ENCODE measurements at places on chromosomes 3 and 15.

GRCh38 chr15:65033659-65034269 lies 4.3 kb upstream of the MTFMT start:
- DNase-seq: no peak

- DNase-seq: no peak
Measured at GRCh38 chr3:99286266-99286845, 352.0 kb upstream of the COL8A1 start.

DNA sequence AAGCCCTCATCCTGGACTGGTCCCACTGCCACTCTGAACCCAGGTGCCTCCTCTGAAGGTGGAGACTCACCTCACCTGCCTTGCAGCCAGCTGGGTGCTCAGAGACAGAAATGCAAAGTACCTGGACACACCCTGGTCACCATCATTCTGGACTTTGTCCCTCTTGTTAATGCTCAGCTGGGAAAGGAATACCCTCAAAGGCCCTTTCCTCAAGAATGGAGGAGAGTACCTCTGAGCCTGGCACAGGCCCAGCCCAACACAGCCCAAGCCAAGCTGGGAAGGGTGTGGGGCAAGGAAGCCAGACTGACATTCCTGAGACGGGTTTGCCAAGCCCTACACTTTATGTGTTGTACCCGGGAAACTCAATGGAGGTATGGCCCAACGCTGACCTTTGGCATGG lies 983 bp upstream of the ALAS1 start:
- no peak for DNase-seq

- DNase-seq: no peak
Measured at GRCh38 chr3:48338635-48339034, 5.2 kb upstream of the SPINK8 start.

- DNase-seq: no peak
Measured at GRCh38 chr15:64004056-64004455, 42.2 kb downstream of the DAPK2 start.

- no peak for DNase-seq
Measured at GRCh38 chr3:18725668-18726407, 300.7 kb upstream of the SATB1 start.

DNA sequence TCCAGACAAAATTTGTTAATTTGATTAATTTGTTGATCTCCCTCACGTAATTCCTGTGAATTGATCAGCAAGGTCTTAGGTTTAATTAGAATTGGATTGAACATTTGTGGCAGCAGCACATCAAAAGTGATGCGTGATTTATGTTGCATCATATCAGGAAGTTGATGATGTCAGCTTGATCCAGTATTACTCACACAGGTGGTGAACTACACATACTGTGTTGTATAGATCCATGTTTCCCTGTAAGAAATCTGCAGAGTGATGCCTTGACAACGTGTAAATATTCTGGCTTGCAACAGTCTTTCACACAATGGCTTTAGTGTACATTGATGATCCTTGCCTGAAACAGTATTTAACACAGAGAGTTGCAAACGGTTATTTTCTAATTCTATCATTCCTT lies 200.4 kb downstream of the ADAMTSL3 start:
- no peak for DNase-seq

GRCh38 chr3:126964950-126965349 lies 18.0 kb upstream of the PLXNA1 start:
- no peak for DNase-seq

DNA sequence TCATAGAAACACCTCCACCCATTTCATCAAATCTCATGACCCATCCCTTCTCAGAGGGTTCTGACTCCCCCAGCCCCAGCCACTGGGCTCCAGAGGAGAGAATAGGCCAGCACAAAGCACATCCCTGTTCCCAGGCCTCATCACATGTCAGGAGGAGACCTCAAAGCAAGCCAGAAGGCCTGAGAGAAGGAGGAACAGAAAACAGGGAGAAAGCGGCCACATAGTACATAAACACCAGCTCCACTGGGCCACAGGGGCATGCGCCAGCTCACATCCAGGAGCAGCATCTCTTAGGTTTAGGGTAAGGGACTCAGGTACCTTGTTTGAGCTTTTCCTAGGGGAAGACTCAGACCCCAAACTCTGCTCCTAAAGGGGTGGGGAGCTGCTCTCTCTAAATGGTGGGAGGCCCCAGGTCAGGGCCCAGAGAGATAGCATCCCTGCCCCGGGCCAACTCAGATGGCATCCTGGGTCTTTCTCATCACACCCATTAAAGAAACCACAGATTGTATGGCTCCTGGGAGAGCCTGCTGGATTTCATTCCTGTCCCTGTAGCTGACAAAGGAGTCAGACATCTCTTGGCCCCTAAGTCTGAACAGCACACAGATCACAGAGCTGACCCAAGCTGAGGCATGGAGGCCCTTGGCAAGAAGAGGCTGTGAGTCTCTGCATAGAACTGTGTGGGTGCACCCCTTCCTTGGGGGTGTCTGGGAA lies 2.5 kb downstream of the SHF start:
- no peak for DNase-seq

GRCh38 chr3:136512381-136512780 lies 239.8 kb downstream of the STAG1 start:
- no peak for DNase-seq
